Stromal cell of bone marrow (primary cell): ENCODE measurements at places on chromosomes 12 and 14.

DNA sequence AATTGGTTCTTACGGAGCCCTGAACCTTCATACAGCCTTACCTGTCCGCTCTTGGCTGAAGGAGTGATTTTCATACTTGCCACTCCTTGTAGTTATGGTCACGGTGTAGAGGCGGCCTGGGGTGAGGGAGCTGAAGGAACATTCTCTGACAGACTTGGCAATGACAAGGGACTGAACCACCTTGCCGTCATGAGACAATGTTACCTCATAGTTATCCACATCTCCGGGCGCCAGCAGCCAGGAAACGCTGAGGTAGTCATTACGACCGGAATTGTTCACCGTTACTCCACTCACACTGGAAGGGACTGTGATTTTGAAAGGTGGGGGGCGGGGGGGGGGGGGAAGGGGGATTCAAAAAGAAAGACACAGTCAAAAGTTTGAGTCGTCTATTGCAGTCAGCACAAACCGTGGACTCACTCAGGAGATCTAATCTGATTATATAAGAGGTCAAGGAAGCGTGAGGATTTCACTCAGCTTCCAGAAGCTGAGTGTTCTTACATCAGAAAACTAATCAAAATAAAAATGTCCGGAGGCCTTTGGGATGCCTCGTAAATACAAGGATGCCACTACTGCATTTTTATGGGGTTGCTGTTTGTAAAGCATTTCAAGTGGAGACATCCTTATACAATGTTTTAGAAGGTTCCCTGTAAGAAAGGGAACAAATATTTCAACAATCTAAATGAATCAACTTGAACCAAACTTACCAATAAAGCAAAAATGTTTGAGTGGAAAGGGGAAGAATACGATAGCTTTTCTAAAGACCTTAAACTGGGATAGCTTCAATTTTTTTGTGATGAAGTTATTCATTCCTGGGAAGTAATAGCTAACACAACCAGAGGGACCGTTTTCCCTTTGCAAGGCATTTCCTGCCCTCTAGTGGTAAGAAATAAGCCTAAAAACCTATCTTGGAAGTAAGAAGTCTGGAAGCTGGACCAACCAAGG is 60.6 kb downstream of the PTPRB start:
- peak; percentile 68 for DNase-seq

DNA sequence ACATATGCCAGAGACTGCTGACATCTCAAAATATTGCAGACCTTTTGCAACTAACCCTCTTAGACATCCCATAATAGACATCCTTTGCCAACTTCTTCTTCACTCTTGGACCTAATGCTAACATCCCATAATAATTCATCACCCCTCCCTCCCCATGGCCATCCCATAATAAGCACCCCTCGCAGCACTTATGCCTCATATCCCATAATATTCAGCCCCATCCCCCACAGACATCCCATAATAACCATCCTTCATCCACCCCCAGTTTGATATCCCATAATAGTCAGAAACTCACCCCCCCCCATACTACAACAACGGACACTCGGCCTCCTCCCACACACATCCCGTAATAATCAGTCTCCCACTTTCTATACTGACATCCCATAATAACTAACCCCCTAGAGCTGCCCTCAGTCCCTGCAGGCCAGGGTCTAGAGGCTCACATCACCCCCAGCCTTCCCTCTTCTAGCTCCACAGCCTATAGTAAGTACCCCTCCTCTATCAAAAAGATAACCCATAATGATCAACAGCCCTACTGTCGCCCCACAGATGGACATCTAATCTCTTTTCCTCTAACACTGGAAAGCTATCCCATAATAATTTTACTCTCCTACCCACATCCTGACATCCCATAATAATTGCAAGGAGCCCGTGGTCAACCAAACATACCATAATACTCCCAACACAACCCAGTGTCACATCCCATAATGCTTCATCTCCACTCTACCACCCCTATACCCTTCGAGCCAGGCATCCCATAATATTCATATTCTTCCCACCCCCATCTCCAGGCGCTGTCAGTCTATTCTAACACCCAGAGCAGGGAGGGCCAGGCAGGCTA is 792 bp upstream of the CHD4 start:
- DNase-seq, result peak; percentile 28

DNA sequence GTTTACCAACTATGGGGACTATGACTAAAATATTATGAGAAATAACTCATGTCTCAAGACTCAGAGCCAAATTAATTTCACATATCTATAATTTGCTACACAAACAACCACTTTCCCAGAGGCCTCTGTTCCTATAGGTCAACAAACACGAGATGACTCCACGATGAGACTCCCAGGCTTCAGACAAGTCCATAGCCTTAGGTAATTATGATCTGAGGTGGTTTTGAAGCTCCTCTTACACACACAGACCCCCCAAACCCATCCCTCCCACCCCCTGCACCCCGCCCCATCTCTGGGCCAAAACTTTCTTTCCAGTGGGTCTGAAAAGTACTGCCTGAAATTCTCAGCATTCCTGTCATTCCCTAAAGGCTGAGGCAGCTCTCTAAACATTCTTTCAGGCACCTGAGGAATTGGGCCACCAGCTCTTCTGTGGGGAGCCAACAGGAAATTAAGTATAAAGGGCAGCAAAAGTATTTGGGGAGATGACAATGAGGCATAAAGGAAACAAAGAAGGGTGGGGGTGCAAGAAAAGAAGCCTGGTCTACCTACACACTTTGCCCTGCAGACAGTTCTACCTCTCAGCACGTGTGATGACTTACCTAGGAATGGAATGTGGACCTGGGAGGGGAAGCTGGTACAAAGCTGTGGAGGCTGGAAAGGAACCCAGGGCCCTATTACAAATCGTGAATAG is 143.6 kb downstream of the PAWR start:
- no peak for DNase-seq

GRCh38 chr14:62952226-62952625 is 93.0 kb downstream of the KCNH5 start:
- no peak for DNase-seq

DNA sequence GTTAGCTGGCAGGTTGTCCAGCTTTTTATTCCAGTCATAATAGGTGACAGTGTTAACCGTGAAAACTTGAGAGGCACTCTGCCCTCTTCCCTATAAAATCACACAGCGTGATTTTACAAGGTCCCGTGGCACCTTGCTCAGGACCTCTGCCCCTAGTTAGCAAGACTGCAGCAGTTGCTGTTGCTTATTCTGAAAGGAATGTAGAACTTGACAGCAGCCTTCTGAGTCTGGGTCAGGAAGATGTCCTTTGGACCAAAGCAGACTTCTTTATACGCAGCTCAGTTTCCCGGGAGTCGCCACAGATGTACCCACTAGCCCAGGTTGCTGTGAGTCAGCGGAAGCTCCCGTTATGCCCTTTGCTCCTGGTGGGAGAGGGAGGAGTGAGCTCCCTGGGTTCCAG is 13.2 kb downstream of the PRKAB1 start:
- no peak for DNase-seq

- peak; percentile 41 for DNase-seq
Observed at GRCh38 chr12:18171571-18171970, 81.6 kb upstream of the RERGL start.

DNA sequence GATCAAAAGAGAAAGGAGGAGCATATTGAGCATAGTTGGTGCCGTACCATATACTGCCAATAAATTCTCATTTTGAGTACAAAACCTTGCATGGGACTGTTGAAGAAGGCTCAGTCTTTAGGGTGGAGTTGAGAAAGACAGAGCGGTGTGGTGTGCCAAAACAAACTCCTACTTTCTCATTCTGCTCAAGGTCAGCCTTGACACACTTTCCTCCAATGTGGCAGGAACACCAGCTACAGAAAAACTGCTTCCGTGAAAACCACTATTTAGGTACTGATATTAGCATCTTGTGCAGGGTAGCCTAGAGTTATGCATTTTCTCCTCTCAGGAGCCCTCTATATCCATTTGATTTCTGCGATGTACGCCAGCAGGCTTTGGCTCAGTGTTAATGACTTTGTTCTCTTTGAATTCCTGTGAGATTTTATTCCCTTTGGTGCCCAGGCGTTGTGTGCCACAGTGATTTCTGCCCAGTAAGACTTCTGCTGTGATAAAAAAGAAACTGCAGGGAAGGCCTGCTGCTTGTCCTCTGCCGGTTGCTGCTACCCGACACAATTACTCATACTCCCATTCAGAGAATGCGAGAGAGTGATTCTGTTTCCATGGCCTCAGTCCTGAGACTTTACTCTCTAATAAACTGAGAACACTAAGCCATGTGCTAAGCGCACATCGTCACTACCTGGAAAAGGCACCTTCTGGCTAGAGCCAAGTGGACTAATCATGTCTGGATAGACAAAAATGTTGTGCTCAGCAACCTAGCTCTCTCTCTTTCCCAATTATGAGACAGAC is 88.3 kb upstream of the MDM1 start:
- DNase-seq, result peak; percentile 57

DNA sequence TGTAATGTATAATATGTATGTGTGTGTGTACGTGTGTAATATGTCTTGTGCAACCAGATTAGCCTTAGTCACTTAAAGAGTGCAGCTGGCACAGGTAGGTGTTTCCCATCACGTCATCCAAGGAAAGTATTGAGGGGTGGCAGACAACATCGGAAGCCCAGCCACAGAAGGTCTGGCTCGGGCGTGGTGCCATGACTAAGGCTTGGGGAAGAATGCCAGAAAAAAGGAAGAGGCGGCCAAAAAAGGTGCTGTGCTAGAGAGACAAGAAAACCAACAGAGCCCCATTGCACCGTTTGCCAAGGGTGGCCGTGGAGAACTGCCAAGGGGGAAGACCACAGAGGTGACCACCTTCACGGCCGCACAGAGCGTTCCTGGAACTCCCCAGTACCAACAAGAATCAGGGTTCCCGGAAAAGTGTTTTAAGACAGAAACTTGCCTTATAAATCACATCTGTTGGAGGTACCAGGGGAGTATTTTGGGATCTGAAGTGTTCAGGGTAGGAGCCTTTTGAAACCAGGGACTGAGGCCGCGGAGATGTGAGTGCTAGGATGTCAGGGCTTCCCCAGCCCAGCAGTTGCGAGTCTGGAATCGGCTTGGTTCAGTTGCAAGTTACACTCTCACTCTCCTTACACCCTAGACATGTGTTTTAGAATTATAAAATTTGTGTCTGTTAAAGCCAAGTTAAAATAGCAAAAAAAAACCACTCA is 131.2 kb upstream of the DYRK2 start:
- no peak for DNase-seq

- no peak for DNase-seq
Observed at GRCh38 chr14:60657456-60658210, 8.4 kb upstream of the SIX1 start.

GRCh38 chr12:3243376-3244084 is 166.4 kb downstream of the TSPAN9 start:
- no peak for DNase-seq

DNA sequence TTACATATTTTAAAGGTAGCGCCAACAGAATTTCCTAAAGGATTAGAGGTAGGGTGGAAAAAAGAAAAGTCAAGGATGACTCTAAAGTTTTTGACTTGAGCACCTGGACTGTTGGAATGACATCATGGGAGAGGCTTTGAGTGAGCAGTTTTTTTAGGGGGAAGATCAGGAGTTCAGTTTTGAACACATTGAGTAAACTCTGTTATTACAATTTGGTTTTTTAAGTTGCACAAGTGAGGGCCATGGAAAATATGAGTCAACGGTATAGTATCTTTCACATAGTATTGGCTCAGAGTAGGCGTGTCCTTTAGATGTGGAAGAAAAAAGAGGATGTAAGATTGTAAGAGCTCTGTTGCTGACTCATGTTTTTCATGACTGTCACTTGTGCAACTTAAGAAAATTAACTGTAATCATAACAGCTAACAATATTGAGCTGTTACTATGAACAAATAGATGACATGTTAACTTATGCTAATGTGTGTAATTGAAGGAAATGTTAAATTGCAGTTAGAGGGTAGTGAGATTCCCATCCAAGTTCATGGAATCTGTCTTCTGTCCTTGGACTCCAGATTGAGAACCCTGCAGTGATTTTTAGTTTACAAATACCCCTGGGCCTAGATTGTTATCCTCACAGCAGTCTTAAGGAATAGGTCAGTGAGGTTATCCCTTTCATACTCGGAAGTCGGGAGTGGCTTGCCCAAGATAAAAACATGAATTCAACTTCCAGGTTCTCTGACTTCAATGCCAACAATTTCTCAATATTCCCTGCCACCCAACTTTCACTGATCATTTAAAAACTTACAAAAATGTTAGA is 48.2 kb upstream of the ATP2B1 start:
- peak; percentile 99 for DNase-seq

DNA sequence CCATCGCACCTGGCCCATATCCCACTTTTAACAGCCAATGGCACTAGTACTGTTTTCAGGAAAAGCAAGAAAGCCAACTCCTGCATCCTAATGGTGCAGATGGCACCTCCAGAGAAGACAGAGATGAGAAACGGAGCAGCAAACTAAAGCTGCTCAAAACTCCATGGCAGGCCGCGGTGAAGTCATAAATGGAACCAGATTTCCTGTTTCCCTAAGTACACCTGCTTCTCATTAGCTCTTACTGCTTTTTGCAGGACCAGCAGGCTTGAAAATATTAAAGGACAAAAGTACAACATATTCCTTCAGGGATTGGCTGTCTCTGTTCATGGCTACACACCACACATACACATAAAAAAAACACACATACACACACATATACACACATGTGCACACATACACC is 36.7 kb upstream of the LGALS3 start:
- no peak for DNase-seq

DNA sequence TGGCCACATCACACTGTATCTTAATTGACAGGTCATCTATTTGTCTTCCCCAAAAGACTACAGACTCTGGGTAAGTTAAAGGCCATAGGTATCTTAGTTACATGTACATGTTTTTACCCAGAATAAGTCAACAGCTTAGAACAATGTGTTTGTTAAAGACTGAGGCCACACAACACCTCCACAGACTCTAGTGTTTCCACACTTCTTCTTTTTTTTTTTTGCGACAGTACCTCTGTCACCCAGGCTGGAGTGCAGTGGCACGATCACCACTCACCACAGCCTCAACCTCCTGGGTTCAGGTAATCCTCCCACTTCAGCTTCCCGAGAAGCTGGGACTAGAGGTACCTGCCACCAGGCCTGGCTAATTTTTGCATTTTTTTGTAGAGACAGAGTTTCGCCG is 1.3 kb downstream of the GPN3 start:
- no peak for DNase-seq

- DNase-seq, result no peak
Observed at GRCh38 chr12:121212875-121213274, 2.9 kb downstream of the P2RX4 start.

GRCh38 chr14:100747021-100747586 is 20.4 kb downstream of the DLK1 start:
- peak; percentile 83 for DNase-seq

GRCh38 chr14:25180221-25180620 is 130.3 kb upstream of the STXBP6 start:
- no peak for DNase-seq

DNA sequence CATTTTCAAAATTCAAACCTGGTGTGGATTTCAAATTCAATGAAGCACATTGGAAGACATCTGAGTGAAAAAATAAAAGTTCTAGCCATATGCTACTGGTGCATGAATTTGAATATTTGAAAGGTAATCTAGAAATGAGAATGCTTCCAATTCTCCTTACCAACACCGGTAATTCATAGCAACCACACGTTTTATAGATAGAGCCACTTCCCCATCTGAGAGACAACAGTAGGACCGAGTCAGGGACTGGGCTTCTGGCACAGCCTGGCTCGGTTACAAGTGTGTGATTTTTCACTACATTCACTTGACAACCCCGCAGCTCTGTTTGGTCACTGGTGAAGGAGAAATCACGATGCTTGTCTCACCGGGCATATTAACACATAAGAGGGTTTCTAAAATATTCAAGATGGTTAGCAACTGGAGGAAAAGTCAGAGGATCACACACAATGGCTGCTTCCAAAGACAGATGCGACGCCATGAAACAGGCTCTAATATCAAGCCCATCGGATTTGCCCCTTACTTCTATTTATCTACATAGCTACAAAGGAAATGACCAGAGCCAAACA is 86.5 kb upstream of the FOXN3 start:
- DNase-seq, result no peak

GRCh38 chr14:39739796-39740195 is 307.6 kb upstream of the FBXO33 start:
- no peak for DNase-seq
